Activated T-helper 1 cell treated with anti-CD3 and anti-CD28 coated beads, Interleukin-2, amount 50 U/mL, for 16 hours (primary cell): ENCODE measurements at places on chromosomes 16 and 17.

- peak; percentile 32 for DNase-seq
Measured at GRCh38 chr17:74199306-74200092, 4.0 kb upstream of the RPL38 start.

- DNase-seq = no peak
Measured at GRCh38 chr16:57884655-57885133, 82.4 kb upstream of the KIFC3 start.

GRCh38 chr16:10228779-10229178 is 46.6 kb upstream of the GRIN2A start:
- no peak for DNase-seq

GRCh38 chr17:49748223-49748622 is 15.7 kb downstream of the FAM117A start:
- no peak for DNase-seq

DNA sequence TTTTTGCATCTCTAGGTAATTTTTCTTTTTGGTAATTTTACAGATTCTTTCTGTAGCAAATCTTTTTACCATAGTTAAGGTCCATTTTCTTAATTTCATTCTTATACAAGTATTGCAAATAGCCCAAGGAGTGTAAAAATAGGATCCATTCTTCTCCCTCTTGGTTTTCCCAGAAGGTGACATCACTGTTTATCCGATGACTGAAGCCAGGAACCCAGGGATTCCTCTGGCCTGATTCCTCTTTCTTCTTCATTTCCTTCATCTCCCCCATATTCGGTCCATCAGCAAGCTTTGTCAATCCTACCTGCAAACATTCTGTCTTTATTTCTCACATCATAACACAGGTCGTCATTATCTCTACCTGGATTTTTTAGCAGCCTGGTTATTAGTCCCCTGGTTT is 5.3 kb downstream of the RBBP6 start:
- DNase-seq = no peak

- DNase-seq = no peak
Measured at GRCh38 chr16:69417520-69418199, 6.8 kb upstream of the CYB5B start.

DNA sequence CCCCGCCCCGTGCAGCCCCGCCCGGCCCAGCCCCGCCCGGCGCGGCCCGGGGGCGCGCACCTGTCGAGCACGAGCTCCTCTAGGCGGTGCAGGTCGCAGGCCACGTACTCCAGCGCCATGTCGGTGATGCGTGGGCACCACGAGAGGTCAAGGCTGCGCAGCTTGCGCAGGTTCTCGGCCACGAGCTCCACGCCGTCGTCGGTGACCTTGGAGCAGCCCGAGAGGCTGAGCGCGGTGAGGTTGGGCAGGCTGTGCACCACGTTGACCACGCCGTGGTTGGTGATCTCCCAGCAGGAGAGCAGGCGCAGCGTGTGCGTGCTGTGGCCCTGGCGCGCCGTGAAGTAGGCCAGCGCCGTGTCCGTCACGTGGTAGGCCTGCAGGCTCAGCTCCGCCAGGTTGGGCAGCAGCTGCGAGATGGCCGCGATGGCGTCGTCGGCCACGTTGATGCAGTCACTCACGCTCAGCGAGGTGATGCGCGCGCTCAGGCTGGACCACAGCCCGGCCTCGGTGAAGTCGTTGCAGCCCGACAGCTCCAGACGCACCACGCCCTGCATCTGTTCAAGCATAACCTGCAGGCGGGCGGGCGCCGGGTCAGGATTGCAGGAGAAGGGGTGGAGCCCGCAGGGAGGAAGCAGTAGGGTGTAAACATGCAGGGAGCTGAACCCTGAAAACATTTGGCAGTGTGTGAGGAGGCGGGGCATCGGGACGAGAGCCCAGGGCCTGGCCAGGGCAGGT is 5.3 kb upstream of the WDR24 start:
- DNase-seq = peak; percentile 66
